ENCODE measurements at places on chromosomes 16 and 17. TPM values are rescaled to one million over a fixed set of nuclear protein-coding genes. Genes with fewer than 3 reads are reported as not detected.
A peak's percentile ranks its signal among the peaks of the same experiment; 100 is the strongest.

DNA sequence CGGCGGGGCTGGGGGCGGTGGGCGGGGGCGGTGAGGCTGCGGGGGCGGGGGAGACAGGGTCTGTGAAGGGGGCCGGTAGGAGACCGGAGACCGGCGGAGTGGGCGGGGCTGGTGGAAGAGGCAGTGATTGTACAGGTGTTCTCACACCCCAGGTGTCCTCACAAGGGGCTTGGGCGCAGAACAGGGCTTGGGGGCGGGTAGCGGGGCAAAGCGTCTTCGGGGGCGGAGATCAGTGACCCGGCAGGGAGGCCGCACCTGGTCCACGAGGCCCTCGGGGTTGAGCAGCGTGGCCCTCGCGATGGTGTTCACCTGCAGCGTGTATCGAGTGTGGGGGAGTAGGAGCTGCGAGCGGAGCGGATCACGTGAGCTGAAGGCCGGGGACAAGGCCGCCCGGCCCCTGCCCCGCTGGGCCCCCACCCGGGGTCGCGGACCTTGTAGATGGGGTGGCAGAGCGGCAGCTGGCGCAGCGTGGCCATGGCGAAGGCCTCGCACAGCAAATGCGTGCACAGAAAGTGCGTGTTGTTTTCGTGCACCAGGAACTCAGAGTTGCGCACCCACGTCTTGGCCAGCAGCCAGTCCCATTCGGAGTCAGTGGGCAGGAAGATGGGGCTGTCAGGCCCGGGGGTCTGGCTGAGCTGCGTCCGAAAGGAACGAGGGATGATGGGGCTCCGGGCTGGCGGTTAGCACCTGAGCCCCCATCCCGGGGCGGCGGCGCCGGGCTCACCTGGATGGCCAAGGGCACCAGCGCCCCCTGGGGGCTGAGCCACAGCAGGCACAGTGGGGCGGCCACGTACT is 8.5 kb downstream of the ALOXE3 start:
- DNase-seq: no peak

GRCh38 chr17:16415031-16415924 is at the start of gene TRPV2:
Gene TRPV2, plus strand, starts transcription at chr17:16415571. Its CDS starts 2,098 bp downstream, at chr17:16417669.
- DNase-seq: no peak

DNA sequence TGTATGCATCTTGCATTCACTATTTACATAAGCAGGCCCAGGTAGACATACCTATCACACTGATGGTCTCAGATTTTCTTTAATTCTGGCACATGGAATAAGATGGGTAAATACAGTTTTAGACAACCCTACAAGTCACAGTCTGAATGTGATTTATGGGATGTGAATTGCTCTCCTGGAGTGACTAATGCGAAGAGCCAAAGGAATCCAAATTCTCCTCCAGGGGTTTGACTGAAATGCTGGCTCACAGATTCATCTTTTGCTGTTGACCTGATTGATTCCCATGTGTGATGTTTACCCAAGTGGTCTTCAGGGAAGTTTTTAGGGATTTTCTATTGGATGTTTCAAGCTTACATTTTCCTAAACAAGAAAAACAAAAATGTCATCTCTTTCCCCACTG is 277.9 kb upstream of the MON1B start:
- DNase-seq: no peak

GRCh38 chr17:40501499-40501911 is at the start of gene TNS4:
Gene TNS4, minus strand, starts transcription at chr17:40501623. Its CDS starts 5,198 bp downstream, at chr17:40496425.
- no peak for DNase-seq

GRCh38 chr16:71930013-71930563 is 34.8 kb downstream of the IST1 start:
- DNase-seq: no peak

- DNase-seq: no peak
These were observed 99.0 kb downstream of the OMG start for GRCh38 chr17:31198026-31198425.

DNA sequence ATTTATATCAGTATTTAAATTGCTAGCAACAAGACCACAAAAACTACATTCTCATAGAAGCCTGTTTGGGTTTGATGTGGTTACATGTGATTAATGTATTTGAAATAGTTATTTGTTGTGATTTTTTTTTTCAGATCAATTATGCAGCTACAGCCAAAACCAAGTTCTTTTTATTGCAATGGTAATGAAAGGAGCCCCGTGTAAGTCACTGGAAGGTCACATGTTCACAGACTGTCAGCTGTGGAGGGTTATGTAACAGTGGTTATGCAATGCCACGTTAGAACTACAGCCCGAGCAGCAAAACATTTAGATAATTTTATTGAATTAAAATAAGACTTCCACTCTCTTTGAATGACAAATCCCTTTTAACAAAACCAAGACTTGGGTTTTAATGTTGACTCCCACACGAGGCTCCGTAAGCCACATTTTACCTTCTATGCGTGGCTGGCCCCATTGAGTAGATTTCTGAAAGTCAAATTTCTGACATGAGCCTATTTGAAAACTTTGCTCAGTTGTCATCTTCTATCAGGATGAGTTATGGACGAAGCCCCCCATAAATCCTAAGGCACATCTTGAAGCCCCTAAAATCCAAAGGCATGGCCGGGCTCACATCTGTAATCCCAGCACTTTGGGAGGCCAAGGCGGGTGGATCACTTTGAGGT is 41.8 kb upstream of the SEC14L1 start:
- peak; percentile 37 for DNase-seq

- peak; percentile 96 for DNase-seq
These were observed 12.4 kb upstream of the CACNG4 start for GRCh38 chr17:66952031-66952524.

DNA sequence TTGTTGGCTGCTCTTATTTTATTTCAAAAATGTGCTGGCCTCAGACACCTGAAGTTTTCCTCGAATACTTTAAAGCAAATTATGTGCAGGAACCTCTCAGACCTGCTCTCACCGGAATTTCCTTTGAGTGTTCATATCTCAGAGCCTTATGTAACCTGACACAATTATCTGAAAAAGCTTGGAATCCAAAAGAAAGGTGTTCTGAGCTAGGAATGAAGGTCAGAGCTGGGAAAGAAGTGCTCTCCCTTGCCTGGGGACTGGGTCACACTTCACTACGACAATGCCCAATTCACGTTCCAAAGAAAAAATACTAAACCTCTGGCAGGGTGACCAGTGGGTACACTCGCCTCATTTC is 6.7 kb upstream of the HSD11B2 start:
- DNase-seq: no peak

GRCh38 chr17:3571043-3571900 is 13.7 kb upstream of the TRPV3 start:
- no peak for DNase-seq

- DNase-seq: no peak
These were observed 23.5 kb upstream of the RFFL start for GRCh38 chr17:35086931-35087573.

DNA sequence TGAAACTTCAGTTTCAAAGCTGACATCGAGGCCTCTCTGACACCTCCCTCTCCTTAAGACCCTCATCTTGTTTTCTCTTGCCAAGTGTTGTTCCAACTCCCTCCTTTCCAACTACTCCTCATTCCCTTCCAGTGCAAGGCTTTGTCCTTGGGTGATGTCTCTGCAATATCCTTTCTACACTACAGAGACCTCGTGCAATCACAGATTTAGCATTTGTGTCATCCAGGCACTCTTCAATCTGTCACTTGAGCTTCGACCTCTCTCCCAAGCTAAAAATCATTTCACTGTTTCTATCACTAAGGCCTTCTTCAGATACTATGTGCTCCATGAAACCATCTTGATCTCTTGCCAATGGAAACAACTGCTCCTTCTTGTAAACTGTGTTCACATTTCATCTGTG is 31.6 kb downstream of the TEKT3 start:
- no peak for DNase-seq

- DNase-seq: no peak
These were observed 25.1 kb downstream of the FA2H start for GRCh38 chr16:74749291-74750055.

DNA sequence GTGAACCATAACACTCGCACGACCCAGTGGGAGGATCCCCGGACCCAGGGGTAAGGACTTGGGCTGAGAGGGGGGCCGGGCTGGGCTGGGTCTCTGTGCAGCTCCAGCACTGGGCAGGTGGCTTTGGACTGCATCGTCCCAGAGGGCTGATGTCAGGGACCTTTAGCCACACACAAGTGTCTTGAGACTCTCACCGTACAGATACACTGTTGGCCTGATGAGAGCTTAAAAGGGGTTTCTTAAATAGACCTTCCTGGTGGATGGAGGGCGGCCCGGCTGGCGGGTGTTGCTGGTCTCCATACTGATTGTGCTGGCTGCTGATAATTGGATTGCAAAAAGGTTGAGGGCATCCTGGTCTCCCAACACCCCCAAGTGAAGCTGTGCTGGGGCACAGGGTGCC is 21.7 kb upstream of the CLEC18A start:
- DNase-seq: no peak

DNA sequence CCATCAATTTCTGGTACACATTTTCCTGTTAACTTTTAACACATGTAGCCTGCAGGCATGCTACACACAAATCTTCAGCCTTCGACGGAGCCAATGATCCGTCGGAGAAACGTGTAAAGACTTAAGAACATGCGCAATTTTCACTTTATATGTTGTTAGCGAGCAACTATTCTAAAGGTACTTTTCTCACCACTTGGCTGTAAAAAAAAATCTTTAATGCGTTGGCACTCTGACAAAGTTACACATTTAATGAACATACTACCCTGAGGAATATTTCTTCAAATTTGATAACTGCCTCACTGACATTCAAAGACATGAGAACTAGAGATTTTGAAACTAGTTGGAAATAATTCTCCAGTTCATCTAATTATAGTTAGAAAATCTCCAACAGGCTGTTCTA is 507.5 kb upstream of the SALL1 start:
- no peak for DNase-seq

DNA sequence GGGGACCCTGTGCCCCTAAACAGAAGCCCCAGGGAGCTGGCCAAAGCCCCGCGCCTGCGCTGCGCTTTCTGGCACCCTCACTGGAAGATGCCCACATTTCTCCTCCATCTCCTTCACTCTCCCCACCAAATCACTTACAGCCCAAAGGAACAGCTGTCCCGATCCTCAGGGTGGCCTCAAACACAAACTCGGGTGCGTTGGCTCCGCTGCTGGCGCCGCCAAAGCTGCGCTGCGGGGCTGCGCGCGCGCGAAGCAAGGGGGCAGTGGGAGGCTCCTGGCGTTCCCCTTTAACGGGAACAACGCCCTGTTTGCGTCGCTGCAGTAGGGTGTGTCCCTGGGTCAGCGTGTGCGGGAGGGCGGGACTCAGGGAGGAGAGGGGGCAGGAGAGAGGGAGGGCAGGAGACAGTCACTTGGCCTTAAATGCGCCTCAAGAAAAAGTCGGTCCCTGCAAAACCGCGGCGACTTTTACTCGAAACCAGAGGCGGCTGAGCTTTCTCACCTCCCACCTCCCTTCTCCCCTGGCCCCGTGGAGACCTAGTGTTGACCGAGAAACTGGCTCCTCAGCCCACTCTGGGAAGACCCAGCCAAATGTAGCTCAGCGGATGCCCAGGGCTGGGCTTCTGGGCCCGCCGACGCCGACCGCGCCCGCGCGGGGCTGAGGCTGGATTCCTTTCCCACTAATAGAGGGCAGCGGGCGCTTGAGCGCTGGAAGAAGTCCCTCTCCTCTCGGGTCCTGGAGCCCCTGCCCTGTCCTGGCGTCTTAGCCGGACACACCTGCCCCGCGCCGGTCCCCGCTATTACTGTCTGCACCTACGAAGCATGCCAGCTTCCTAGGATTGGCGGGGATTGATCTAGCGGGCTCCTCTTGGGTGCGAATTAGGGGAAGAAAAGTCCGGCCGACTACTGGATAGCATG is 2.6 kb downstream of the PMP22 start:
- DNase-seq: no peak

DNA sequence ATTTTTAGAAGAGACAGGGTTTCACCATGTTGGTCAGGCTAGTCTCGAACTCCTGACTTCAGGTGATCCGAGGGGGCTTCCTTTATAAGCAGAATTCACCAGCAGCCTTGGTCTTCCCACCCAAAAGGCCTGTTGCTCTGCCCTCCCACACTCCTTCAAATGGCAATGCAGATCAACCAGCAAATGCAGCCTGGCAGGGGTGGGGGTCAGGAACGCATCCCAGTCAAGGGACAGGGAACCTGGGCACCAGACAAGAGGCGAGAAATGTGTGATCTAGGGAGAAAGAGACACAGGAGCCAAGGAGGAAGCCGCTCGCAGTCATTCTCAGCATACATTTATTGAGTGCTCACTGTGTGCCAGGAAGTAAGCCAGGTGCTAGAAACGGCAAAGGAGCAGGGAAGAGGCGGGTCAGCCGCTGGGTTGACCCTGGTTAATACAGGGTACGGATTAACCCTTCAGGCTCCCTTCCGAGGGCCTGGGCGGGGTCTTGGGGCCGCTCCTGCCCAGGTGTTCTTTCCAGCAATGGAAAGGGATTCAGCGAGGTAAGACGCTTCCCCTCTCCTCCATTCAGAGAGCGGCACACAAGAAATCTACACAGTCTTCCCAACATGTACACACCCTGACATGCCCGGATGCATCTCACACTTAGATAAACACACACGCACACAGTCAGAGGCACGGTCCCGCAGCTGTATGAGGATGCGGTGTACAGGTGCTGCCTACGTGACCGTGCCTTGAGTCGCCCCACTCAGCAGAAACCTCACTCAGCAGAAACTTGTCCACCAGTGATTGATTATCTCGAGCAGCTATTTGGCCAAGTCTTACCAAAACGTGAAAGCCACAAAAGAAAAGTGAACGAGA is 6.6 kb upstream of the PITPNA start:
- DNase-seq: no peak

DNA sequence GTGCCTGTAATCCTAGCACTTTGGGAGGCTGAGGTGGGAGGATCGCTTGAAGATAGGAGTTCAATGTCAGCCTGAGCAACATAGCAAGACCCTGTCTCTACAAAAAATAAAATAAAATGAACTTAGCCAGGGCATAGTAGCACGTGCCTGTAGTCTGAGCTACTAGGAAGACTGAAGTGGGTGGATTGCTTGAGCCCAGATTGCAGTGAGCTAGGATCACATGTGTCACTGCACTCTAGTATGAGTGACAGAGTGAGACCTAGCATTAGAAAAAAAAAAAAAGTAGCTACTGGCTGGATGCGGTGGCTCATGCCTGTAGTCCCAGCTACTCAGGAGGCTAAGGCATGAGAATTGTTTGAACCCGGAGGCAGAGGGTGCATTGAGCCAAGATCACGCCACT is 6.0 kb downstream of the ADAP2 start:
- DNase-seq: no peak

DNA sequence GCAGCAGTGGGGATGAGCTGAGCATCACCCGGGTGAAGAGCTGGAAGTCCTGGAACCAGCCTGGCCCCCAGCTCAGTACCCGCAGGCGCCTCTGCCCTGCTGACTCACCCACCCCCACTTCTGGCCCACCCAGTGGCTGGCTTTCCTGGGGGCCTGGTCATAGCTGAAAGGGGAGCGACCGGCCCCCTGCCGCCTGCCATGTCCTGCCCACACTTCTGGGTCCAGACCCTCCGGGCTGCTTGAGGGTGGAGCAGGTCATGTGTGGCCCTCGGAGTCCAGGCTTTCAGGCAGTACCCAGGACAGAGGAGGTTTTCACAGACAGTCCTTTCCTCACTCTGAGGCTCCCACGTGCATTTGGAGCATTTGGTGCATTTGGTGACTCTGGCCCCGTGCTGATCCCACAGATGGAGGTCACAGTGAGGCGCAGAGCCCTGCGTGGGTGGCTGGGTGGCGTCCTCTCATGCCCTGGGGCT is 7.1 kb upstream of the PIEZO1 start:
- DNase-seq: no peak

The CA5A gene
- not detected for total RNA-seq

The CD7 gene
- not detected for total RNA-seq

The TEKT1 gene
- total RNA-seq: not detected

The MYL4 gene
- not detected for total RNA-seq

The RIPOR1 gene
- total RNA-seq: 44.5 TPM

The AATK gene
- 0.87 TPM for total RNA-seq

The TEKT5 gene
- total RNA-seq: not detected

The MRPL10 gene
- total RNA-seq: 51.3 TPM

The ALOXE3 gene
- not detected for total RNA-seq

The SPNS3 gene
- total RNA-seq: 0.75 TPM

The ALDOA gene
- total RNA-seq: 2,089 TPM

All from epithelial cell of proximal tubule (primary cell).